ENCODE measurements at places on chromosomes 5 and 9.

- no peak for DNase-seq
These were observed 383.9 kb downstream of the TLR4 start for GRCh38 chr9:118088090-118088489.

GRCh38 chr5:125970631-125971307 lies 452.4 kb upstream of the GRAMD2B start:
- DNase-seq, result no peak

GRCh38 chr5:153831973-153832372 lies 206.7 kb downstream of the FAM114A2 start:
- peak; percentile 78 for DNase-seq

DNA sequence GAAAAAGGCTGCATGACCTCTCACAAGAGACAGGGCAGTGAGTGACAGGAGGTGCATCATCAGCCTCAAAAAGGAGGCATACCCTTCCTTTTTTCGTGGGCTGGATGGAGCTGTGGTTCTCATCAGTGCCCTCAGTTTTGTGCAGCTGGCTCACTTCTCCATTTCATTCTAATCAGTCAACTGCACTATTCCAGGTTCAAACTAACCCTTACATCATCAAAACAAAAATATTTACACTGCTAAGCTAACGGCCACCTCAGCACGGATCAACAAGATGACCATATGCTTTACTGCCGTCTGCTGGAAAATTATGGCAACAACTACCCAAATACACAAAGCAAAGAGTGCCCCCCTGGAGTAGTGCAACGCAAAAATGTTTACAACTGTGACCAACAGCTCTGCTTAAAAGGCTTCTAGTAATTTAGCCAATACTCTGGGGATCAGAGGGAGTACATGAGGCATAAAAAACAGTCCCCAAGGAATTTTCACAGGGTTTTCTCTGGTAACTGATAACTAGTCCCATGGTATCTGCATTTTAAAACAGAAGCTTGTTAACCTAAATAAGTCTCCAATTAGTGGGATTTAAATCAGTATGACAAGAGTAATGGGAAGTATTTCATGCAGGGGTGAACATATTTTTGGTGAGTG lies 10.8 kb downstream of the KCNV2 start:
- peak; percentile 52 for DNase-seq

DNA sequence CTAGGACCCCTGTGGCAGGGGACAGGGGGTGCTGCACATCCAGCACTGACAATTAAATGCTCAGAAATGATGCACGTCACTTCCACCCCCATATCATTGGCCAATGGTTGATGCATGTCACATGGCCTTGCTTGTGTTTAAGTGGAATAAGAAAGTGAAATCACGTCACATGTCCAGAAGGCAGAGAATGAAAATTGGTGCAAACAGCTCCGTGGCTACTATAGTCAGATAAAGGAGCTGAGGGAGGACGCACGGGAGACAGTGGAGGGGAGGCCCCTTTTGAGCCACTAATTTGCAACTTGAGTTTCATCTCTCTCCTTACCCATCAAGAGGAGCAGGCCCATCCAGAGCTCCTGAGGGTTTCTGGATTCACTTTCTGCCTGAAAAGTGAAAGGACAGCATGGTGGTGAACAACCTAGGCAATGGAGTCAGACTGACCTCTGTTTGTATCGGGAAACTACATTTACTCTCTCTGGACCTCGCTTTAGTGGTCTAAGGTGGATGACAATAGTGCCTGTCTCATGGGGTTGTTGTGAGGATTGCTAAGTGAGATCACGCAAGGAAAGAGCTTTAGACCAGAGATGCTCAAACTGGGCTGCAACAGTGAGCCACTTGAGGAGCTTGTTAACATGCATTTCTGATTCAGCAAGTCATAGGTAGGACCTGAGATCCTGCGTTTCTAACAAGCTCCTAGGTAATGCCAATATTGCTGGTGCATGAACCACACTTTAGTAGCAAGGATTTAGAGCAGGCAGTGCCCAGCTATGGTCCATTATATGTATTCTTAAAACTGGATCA lies 133.9 kb upstream of the ADRA1B start:
- DNase-seq, result no peak

- peak; percentile 87 for DNase-seq
These were observed 6.1 kb upstream of the DPM2 start for GRCh38 chr9:127943731-127944144.

GRCh38 chr5:93294199-93294598 lies 286.8 kb downstream of the NR2F1-AS1 start:
- no peak for DNase-seq

DNA sequence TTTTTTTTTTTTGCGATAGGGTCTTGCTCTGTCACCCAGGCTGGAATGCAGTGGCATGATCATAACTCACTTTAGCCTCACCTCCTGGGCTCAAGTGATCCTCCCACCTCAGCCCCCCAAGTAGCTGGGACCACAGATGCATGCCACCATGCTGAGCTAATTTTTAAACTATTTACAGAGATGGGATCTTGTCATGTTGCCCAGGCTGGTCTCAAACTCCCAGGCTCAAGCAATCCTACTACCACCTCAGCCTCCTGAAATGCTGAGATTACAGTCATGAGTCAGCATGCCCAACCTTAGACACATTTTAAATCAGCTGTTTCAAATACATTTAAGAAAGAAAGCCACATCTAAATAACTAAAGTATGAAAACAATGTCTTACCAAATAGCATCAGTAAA lies 439.0 kb downstream of the EBF1 start:
- no peak for DNase-seq

DNA sequence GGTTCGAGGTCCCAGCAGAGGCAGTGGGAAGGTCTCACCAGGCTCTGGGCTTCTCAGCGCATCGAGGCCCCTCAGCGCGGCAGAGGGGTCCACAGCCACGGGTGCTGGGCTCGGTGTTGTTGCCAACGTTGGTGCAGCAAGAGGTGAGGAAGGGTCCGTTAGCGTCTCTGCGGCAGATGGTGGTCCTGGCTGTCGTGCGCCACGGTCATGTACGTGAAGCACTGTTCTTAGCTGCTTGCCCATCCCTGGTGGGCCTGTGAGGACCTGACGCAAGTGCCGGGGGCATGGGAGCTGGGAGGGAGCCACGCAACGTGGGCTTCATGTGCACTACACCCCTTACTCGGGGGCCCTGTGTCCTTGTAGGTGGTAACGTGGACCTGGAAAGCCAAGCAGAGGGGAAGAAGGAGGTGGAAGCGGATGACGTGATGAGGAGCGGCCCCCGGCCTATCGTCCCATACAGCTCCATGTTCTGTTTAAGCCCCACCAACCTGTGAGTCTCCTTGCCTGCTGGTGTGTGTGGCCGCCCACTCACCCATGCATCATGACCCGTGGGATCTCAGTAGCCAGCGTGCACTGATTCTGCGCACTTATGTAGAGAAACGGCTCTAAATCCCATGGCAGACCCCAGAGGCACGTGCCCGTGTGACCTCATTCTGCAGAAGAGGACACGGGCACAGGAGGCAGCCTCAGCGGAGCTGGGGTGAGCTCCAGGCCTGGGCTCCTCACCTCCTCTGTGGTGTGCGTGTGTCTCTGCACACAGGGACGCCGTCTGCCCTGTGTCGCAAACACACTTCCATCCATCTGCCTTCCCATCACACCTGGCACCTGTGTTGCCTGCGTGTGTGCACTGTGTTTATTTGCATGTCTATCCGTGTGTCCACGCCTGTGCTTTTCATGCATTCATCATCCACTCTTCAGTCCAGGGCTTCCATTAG lies 166.1 kb downstream of the CACNA1B start:
- no peak for DNase-seq

Data from OCI-LY7 (cell line).